ENCODE measurements at places on chromosomes 12 and 14.
A peak's percentile ranks its signal among the peaks of the same experiment; 100 is the strongest.

- DNase-seq = no peak
Observed at GRCh38 chr12:29565727-29566126, 68.2 kb upstream of the OVCH1 start.

DNA sequence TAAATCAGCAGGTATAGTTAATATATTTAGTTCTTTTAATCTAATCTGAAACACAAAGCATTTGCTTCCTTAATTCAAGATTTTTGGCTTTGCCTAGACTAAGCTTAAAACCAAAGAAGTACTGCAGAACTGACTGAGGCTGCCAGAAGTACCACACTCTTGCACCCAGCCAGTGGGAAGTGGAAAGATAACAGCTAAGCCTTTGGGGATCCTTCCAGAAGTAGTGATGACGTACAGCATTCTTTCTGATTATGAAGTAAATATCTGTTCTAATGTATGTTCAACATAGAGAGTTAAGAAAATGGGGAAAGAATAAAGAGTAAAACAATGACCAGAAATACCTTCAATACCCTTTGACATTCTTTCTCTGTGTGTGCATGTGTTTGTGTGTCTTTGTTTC lies 19.3 kb downstream of the NTF3 start:
- DNase-seq = no peak

DNA sequence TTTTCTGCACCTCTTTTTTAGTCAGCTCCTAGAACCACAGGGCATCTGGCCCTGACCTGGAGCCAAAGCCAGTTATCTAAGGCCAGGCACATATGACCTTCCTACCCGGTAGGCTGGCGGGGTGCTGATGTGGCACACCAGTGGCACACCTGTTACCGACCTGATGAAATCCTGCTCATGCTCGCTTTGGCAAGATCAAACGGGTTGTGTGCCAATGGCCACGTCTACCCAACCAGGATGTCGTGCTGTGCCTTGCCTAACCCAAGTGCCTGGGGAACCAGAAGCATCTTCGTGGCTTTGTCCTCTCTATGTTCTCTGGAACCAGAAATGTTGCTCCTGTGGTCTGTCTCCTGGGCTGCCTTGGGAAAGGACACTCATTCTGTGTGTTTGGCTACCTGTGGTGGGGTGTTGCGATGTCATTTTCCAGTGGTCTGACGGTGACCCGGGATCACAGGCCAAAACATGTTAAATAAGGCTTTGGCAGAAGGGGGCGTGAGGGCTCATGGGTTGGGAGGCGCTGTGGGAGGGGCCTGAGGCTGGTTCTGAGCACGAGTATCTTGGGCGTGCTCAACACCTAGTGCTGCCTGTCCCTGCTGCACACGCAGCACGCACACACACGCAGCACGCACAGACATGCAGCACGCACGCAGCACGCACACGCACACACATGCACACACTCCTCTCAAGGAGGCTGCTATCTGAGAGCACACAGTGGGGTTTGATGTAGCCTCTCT lies 27.9 kb downstream of the CCNK start:
- DNase-seq = no peak

DNA sequence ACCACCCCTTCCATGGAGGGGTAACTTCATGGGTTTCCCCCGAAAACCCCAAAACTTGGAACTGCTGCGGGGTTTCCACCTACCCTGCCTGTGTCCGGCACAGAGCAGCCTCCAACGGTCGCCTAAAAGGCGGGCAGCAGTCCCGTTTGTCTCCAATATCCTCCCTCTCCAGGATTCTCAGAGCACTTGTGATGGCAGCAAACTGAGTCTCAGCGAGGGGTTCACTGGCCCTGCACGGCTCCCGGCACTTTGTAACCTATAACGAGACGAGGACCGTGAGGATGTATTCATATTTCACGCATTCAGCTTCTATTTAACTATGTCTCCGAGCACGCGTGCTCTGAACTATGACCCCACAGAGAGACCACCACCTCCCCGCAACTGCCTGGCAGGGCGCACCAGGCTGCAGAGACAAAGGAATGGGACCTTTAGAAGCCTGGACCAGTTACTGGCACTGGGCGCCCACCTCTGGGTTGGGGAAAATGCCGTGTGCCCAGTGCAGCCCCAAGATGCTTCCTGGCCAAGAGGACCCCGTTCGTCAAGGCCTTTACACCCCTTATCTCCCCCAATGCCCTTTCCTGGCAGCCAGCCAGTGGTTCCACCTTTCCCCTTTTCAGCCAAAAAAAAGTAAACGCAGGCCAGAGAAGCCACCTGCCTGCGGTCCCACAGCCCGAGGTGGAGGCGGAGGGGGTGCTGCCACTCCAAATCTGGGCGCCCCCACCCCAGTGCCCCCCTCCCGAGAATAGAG lies 173.1 kb upstream of the RTL1 start:
- DNase-seq = no peak

- no peak for DNase-seq
Observed at GRCh38 chr12:41023836-41024235, 164.3 kb upstream of the PDZRN4 start.

DNA sequence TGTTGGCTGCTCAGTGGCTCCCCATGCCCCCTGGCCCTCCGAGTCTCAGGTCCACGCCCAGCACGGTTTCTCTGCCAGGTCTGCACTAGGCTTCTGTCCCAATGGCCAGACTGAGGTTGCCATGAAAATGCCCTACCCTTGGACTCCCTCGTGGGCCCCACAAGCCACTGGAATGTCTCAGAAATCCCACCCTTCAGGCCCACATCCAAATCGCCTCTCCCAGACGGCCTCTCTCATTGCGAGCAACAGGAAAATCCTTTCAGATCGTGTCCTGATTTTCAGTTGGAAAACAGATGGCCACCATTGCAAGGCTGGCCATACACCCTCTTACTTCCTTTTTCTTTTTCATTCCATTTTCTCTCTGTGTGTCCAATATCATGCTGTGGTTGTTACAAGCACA lies 77.3 kb downstream of the IRF2BPL start:
- no peak for DNase-seq

GRCh38 chr14:91164676-91165075 lies 50.8 kb downstream of the DGLUCY start:
- DNase-seq = no peak

- no peak for DNase-seq
Observed at GRCh38 chr12:94095618-94096017, 52.8 kb upstream of the PLXNC1 start.

DNA sequence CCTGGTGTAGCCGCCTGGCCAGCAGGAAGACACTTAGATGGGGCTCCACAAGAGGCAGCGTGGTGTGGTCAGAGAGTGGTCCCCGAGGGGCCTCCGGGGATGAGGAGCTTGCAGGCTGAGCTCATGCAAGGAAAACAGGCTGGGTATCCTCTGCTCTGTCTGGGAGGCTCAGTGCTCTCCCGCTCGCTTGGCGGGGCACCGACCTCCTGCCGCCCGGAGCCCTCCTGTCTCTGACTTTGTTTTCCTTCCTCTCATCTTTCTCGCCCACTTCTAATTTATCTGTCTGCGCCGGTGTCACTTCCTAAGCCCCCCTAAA lies 31.3 kb upstream of the DLK1 start:
- no peak for DNase-seq

DNA sequence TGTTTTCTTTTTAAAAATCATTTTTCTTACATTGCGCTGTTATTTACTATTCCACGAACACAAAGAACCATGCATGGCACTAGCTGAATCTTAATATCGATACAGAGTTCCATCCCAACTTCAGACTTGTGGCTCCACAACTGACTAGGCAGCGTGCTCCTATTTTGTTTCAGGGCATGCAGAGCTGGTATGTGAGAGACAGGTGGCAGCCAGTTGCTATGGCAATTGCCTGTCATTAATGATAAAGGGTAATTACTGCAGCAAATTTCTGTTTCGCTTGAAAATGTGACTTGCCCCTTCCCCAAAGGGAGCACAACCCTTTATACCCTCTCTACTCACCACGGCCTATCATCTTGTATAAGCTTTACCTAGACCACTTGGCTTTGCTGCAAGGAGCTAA lies 113.1 kb upstream of the G2E3 start:
- DNase-seq = no peak

DNA sequence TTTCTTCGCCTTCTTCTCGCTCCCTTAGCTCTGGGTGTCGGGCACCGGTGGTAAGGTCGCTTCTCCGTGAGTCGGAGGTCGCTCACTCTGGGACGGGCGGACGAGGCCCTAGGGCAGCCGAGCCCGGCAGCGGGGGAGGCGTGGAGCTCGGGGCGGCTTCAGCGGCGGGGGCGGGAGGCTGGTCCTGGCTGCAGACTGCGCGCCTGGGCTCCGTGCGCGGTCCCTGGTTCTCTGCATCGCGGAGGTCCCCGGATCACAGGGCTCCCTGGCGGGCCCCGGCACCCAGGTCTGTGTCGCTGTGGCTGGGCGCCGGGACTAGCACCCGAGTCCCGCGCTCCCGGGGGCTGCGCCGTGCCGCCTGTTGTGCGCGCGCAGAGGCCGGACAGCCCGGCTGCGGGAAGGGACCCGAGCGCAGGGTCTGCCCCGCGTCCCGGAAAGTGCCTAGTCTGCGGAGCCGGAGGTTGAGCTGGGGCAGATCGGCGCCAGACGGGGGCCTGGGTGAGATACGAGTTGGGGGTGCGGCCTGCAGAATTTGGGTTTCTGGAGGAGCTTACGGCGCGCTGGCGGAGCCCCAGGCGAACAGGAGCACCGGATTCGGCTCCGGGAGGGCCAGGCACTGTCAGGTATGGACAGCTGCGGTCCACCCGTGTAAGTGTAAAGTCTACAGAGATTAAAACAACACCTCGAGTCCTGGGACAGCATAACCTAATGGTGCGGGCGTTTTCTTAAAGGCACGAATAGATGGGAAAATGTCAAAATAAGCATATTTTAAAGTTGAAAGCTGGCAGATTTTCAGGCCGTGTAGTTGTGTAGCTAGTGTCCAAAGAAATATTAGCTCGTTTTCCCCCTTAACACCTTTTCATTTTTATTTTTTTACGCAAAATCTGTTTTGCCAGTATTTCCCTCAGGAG lies 713 bp downstream of the FRMD6 start:
- DNase-seq = peak; percentile 41

DNA sequence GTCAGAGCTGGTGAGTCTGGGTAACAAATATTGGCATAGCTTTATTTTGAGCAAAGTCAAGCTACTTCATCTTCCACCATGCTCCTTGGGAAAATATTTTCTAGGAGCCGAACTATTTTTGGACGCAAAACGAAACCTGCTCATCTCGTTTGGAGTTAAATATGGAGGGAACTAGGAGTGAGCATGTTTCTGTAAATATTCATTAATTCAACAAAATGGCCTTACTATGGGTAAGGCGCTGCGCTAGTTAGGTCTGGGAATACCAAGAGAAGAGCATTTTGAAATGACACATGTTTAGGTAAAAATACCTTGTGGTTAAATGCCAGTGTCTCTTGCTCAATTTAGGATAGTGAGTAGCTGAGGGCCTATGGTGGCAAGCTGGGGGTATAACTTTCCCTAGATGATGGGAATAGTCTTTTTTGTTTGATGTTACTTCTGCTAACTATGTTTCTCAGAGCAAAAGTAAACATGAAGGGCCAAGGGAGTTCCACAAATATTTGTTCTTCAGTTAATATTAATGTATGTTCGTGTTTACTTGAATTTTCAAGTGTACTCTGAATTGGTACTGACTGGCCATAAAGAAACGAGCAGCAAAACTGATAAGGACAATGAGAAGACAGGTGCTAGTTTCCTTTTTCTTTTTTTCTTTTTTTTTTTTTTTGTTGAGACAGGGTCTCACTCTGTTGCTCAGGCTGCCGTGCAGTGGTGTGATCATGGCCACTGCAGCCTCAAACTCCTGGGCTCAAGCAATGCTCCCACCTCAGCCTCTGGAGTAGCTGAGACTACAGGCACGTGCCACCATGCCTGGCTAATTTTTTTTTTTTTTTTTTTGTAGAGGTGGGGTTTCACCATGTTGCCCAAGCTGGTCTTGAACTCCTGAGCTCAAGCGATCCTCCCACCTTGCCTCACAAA lies 77.7 kb downstream of the MAP1LC3B2 start:
- DNase-seq = no peak

DNA sequence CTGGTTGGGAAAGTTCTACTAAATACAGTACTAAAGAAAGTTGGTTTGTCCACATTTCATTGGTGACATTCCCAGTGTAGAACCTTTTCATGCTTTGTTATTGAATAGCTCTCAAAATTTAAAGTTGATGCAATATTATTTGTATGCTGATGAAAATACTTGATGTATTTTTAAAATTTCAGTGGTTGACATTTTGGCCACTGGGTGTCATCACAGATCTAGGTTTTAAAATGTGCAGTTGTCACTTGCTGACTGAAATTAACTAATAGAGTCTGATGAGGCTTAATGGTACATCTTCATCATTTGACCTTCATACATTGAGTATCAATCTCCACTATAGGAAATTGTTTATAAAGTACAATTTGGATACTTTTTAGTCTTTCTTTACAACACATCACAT lies 37.1 kb downstream of the CMAS start:
- peak; percentile 31 for DNase-seq

GRCh38 chr12:13472690-13473089 lies 276.2 kb downstream of the EMP1 start:
- DNase-seq = no peak

DNA sequence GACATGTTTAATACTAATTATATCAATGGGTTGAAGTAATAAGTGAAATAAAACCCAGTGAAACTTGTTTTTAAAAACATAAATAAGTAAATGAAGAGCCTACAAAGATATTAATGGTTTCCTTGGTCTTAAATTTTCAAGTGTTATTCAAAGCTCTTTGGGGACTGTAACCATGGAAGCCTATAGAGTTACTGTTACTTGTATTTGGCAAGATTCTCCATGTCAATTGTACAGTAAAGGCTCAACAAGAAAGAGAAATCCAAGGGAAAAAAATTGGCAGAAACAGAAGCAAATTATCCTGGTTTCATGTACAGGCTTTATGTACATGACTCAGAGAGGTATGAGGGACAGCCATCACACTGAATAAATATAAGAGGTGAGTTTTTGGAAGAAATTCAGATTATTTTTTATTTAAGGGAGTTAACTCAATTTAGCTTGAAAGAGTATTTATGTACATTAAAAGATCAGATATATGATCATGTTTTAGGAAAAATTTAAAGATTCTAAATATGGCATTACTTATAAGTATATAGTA lies 151.1 kb upstream of the HMGA2 start:
- no peak for DNase-seq

GRCh38 chr12:76446090-76446489 lies 97.9 kb upstream of the BBS10 start:
- no peak for DNase-seq

- no peak for DNase-seq
Observed at GRCh38 chr14:65160091-65160490, 57.8 kb upstream of the MAX start.
